ENCODE measurements at places on chromosomes 2 and 18. TPM values are rescaled to one million over a fixed set of nuclear protein-coding genes. Genes with fewer than 3 reads are reported as not detected.

GRCh38 chr2:224933431-224933830 lies 108.8 kb downstream of the DOCK10 start:
- no peak for DNase-seq

GRCh38 chr2:202577250-202578183 lies 57.3 kb upstream of the FAM117B start:
- no peak for DNase-seq

DNA sequence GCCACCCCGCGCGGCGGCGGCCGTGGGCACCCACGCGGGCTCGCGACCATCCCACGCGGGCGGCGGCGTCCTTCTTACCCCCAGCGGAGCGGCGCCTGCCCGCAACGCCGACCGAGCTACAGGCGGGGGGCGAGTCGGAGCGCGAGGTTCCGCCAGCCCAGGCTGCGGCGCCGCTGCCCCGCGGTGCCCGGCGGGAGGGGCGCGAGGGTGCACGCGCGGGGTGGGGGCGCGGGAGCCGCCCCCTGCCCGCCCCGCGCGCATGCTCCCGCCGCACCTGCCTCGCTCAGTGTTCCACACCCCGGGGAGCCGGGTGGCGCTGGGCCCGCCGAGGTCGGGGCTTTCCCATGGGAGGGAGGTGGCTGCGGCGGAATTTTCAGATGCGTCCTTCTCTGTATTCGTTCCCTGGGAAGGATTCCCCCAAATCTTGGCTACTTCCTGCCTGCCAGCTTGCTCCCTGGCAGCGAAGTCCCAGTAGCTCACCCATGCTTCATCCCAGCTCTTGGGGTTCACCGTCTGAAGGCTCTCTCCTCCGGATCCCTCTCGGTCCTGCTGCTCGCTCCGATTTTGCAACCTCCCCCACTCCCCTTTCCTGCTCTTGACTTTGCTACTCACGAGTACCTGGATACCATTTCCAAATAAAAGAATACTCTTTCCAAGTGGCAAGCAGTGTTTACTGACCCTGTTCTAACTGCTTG lies at the start of gene L3MBTL4:
TSS of gene L3MBTL4 (minus strand) at position 189 of the 695 bp plus-strand sequence. CDS start 103,286 bp downstream, outside the sequence.
- DNase-seq = peak; percentile 58

DNA sequence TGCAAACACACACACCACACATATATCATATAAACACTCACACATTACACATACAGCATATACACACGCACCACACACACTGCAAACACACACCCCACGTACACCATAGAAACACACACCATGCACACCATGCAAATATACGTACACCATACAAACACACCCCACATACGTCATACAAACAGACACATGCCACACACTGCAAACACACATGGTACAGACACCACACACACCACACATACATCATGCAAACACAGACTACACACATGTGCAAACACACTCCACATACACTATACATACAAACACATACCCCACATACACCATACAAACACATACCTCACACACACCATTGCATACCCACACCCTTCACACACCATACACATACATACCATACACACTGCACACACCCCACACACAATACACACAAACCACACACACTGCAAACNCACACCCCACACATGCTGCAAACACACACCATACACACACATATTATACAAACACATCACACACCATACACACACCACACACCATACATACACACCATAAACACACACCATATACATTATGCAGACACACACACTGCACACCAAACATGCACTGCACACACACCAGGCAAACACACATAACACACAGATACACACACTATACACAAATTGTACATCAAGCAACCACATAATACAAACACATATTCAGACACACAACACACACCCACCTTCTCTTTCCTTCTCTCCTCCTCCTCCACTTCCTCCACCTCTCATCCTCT lies 120.4 kb downstream of the SEPTIN10 start:
- DNase-seq = no peak

GRCh38 chr2:193521523-193521922 lies 1326.8 kb upstream of the TMEFF2 start:
- DNase-seq = no peak

- no peak for DNase-seq
Observed at GRCh38 chr2:121375621-121376159, 90.7 kb upstream of the TFCP2L1 start.

Gene PRADC1
- 77.1 TPM for total RNA-seq

Gene NOSTRIN
- 51.2 TPM for total RNA-seq

Gene POTEC
- under 0.01 TPM for total RNA-seq

GRCh38 chr2:203605302-203605701 lies 70.2 kb upstream of the RAPH1 start:
- DNase-seq = no peak

GRCh38 chr18:40980171-40980570 lies 974.9 kb upstream of the PIK3C3 start:
- DNase-seq = no peak

DNA sequence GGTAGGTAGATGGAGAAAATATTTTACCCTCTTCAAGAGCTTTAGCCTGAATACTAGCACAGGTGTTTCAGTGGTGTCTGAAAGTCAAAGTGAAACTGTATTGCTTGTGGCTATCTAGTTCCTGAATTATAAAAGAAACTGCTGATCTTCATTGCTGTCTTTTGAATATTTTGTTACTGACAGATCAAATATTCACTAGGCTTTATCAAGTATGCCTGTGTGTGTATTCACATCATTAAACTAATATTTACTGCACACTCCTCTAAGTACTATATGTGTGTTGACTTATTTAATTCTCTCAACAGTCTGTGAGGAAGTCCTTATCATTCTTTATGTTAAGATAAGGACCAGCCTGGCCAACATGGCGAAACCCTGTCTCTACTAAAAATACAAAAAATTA lies 139.6 kb downstream of the SOCS6 start:
- DNase-seq = no peak

GRCh38 chr18:63207835-63208234 lies 111.7 kb downstream of the BCL2 start:
- DNase-seq = no peak

GRCh38 chr18:25261768-25262167 lies 90.2 kb downstream of the ZNF521 start:
- DNase-seq = no peak

DNA sequence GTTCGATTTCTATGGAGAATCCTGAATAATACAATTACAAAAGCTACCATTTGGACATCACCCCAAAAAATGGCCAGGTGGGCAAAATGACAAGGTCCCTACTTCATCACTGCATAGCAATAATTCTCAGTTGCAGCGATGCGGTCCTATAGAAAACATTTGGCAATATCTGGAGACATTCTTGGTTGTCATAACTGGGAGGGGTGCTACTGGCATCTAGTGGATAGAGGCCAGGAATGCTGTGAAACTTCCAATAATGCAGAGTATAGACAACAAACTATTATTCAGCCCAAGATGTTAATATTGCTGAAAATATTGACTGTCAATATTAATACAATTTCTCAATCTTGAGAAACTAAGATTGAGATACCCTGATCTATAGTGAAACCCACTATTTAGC lies 637.8 kb upstream of the PKDCC start:
- DNase-seq = no peak

Gene CCBE1
- total RNA-seq = 6.1 TPM

DNA sequence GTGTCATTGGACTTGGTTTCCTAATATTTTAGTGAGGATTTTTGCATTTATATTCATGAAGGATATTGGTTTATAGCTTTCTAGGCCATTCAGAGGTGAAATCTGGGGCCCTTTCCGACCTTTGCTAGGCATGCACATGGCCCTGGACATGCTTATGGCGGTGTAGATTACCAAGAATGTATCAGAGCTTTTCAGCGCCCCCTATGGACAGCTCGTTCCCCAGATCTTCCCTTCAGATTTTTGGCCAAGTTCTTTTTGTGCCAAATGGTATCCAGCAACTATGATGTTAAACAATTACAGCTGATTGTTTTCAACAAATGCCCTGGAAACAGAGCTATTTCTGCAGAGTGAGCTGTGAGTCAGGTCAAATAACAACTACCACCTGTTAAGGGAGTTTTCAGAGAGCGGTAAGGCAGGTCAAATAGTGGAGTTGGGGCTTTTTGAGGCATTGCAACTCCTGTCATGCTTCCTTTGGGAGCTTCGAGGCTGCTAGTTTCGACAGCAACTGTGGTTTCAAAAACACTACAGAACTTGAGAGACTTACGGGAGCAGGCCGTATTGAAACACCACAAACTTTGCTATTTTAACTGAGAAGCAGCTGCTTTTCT lies 188.3 kb downstream of the ZNF516 start:
- no peak for DNase-seq

Gene GAD1
- total RNA-seq = not detected

DNA sequence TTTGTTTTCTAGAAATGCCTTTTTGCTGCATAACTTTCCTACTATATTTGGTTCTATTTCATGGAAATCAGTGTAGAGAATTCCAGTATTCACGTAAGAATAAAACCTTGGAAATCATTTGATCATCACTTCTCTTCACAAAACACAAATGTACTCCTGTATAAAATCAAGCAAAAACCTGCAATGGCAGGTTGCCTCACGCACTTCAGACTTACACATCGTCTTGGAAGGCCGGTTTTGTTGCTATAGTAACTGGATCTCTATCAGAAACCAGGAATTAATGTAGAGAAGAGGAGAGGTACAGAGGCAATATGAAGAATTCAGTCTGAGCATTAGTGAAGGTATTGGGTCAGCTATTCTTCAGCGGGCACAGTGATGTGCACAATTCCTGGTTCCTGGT lies 370.7 kb upstream of the CYRIA start:
- no peak for DNase-seq

DNA sequence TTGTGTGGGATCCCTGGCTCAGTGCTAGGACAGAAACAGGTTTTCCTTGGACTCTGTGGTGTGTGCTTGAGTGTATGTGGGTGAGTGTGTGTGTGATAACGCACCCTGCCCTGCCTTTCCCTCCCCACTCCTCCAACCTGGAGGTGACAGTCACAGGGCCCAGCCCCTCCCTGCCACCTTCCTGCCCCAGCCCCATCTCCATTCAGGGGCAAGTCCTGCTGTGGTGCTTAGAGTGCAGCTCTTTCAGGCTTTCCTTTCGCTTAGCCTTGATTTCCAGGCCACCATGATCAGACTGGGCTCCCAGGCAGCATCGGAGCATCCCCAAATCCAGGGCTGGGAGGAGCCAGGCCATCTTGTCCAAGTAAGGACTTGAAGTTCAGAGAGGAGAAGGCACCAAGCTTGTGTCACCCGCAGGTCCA lies 185.2 kb downstream of the ZFP36L2 start:
- no peak for DNase-seq

GRCh38 chr2:211598238-211598637 lies 940.4 kb downstream of the ERBB4 start:
- DNase-seq = no peak

GRCh38 chr2:171185165-171185818 lies 24.6 kb upstream of the TLK1 start:
- DNase-seq = no peak

DNA sequence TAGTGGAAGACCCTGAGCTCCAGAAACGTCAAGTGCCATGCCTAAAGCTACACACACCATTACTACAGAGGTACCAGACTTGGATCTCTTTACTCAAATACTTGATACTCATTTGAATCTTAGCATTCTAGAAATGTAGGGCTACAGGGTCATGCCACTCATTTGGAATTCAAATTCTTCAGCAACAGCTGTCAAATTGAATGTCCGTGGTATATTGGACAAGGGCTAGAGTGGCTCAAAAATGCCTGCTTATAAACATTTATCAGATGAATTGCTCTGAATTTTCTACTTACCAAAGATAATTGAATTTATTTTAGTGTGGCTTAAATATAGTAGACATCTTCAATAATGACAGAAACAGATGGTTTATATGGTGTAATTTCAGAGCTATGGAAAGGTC lies 669.7 kb downstream of the SLC4A3 start:
- no peak for DNase-seq

DNA sequence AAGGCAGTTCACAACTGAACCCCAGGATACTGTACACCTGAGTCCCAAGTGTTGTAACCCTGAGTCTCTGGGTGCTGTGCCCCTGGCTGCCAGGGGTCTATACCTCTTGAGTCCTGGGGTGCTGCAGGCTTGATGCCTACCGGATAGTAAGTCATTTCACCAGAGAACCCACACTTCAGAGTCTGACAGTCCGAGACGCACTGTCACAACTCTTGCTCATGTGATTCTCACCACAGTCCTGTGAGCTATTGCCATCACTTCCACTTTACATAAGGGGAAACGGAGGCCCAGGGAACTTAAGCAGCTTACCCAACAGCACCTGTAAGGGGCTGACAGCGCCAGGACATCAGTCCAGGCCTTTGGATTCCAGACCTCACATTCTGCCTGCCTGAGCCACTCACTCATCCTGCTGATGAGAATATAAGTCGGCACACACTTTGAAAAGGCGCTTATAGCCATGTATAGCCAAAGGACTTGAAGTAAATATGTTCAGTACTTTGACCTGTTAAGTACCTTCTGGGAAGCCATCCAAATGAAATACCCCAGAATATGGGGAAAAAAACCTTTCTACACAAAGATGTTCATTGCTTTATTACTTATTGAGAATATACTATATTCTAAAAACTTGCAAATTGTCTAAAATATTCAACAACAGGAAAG lies 180.7 kb upstream of the ID2 start:
- no peak for DNase-seq

DNA sequence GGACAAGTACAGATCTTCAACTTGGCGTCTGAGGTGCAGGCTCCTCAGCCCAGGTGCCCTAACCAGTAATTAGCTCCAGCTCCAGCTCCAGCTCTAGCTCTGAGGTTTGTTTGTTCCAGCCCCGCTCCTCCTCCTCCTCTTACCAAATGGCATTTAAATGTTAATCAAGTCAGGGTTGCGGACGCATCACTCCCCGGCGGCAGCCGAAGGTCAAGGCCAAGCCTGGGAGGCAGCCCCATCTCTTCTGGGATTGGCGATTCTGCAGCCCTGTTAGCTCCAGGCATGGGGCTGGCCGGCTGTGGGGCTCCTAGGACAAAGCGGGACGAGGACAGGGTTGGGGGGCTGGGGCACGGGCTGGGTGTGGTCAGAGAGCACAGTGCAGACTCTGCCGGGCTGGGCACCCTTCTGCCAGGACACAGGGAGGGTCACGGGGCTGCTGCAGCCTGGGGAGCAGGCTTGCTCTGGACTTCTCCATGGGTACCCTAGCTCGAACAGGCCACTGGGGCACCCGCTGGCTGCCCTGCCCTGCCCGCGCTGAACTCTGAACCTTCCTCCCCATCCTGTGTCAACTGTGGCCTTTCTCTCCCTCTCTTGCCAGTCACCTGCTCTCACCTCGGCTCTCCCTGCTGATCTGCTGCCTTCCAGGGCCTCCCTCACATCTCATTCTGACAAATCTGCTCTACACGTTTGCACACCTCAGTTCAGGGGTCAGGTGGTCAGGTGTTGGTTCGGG lies 203.3 kb downstream of the CELF4 start:
- DNase-seq = no peak

DNA sequence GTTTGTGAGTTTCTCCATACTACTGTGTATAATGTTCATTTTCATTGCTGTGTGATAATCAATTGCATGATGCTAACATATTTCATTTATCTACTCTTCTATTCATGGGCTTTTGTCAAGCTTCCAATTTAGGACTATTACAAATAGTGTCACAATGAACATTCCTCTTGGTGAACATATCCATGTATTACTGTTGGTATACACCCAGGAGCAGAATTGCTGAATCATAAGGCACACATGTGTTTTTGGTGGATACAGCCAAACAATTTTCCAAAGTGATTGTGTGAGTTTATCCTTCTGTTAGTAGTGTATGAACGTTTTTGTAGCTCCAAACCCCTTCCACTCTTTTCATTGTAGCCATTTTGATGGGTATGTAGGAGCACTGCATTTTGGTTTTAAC lies 101.6 kb upstream of the COPS8 start:
- no peak for DNase-seq

Data from transverse colon (tissue), 4 donors.